Naive thymus-derived CD4-positive, alpha-beta T cell (primary cell): ENCODE measurements at places on chromosomes 7 and 10. TPM values are rescaled to one million over a fixed set of nuclear protein-coding genes. Genes with fewer than 3 reads are reported as not detected.

DNA sequence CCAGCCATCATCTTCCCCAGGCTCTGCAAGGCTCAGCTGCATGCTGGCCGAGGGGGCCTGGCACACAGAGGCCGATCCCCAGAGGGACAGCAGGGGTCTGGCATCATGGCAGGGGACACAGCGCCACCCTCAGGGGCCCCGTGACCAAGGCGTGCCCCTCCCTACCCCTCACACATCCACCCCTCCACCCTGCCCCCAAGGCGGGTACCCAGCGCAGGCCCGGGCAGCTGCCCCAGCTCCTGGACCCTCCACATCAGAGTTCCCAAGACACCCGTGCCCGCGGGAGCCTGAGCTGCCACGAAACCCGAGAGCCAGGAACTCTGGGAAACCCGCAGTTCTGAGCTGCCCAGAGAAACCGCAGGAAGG is 46.5 kb upstream of the TNRC18 start:
- H3K27ac ChIP-seq = no peak overlapping the region
- DNase-seq = no peak
- peaks cover 6% of the 10 kb centered on the region for H3K36me3 ChIP-seq
- no peak overlapping the region for H3K4me3 ChIP-seq
- H3K4me1 ChIP-seq = no peaks in the 10 kb centered on the region

- no peak overlapping the region for H3K27ac ChIP-seq
- no peaks in the 10 kb centered on the region for H3K36me3 ChIP-seq
- H3K4me1 ChIP-seq = no peaks in the 10 kb centered on the region
- H3K27me3 ChIP-seq = no peaks in the 10 kb centered on the region
- no peak for DNase-seq
Measured at GRCh38 chr10:70433581-70434280, 7.8 kb downstream of the NODAL start.

DNA sequence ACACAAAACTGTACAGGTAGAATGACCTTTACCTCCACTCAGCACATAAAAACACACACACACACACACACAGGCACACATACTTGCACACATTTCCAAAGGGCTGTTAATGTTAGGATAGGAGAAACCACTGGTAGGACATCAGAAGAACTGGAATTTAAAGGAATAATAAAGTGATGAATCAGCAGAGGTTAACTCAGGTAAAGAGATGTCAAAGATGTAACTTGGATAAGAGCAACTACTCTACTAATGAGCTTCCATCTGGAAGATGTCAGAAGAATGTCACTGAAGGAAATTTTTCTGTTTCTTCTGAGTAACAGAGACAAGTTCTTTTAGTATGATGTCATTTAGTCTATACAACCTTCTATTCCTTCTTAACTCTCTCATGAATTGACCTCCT is 26.4 kb upstream of the GPR37 start:
- no peak for DNase-seq
- no peak overlapping the region for H3K4me3 ChIP-seq
- no peaks in the 10 kb centered on the region for H3K27me3 ChIP-seq
- no peaks in the 10 kb centered on the region for H3K36me3 ChIP-seq

- H3K4me1 ChIP-seq = no peaks in the 10 kb centered on the region
- H3K27ac ChIP-seq = no peak overlapping the region
- H3K36me3 ChIP-seq = no peaks in the 10 kb centered on the region
- no peak overlapping the region for H3K4me3 ChIP-seq
- no peak for DNase-seq
Measured at GRCh38 chr10:95248989-95249388, 41.8 kb downstream of the PDLIM1 start.

The GPER1 gene
- 0.21 TPM for polyA plus RNA-seq

DNA sequence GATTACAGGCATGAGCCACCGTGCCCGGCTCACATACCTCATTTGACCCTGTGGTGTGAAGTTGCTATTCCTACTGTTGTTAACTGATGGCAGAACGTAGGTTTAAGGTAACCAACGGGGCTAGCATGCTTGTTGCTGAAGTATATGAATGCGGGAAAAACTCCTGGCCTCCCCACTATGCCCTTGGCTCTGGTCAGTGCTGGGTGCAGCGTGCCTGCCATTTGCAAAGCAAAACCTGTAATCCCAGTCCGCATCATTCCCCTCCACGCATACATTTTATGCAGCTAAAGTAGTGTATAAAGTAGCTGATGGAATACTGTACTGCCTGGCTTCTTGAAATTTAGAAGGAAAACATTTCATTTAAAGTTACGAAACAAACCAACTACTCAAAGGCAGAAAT is 273.3 kb downstream of the SDK1 start:
- H3K27me3 ChIP-seq = no peaks in the 10 kb centered on the region
- H3K36me3 ChIP-seq = no peaks in the 10 kb centered on the region
- no peak overlapping the region for H3K27ac ChIP-seq
- DNase-seq = no peak

The PNLIPRP2 gene
- not detected for polyA plus RNA-seq

DNA sequence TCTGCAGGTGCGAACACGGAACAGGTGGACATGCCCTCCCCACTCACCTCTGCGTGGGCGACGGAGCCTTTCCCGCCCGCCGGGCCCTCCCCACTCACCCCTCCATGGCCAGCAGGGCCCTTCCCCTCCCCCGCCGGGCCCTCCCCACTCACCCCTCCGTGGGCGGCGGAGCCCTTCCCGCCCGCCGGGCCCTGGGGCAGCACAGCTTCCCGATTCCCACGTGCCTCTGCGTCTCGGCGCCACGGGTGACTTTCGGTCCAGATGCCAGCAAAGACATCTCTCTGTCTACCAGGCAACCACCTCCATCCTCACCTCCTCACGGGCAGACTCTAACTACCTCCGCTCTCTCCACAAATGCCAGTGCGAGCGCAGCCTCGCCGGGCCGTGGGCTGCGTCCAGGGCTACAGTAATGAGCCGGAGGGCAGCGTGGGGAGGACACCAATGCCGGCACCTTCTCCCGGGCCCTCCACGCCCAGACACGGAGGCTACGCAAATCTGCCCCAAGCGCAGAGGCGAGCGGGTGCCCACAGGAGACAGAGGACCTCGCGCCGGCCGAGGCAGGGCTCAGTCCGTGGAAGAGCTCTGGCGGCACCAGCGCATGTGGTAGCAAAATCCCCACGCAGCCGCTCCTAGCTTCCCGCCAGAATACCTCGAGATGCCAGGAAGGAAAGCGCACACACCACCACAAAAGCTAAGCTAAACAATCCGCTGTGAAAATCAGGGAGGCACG is 21.8 kb downstream of the GPER1 start:
- H3K4me3 ChIP-seq = no peak overlapping the region
- no peaks in the 10 kb centered on the region for H3K4me1 ChIP-seq
- H3K27ac ChIP-seq = no peak overlapping the region
- DNase-seq = no peak
